ENCODE measurements at places on chromosomes 4 and X.

- DNase-seq = no peak
These were observed 28.1 kb upstream of the LANCL3 start for GRCh38 chrX:37543324-37543723.

DNA sequence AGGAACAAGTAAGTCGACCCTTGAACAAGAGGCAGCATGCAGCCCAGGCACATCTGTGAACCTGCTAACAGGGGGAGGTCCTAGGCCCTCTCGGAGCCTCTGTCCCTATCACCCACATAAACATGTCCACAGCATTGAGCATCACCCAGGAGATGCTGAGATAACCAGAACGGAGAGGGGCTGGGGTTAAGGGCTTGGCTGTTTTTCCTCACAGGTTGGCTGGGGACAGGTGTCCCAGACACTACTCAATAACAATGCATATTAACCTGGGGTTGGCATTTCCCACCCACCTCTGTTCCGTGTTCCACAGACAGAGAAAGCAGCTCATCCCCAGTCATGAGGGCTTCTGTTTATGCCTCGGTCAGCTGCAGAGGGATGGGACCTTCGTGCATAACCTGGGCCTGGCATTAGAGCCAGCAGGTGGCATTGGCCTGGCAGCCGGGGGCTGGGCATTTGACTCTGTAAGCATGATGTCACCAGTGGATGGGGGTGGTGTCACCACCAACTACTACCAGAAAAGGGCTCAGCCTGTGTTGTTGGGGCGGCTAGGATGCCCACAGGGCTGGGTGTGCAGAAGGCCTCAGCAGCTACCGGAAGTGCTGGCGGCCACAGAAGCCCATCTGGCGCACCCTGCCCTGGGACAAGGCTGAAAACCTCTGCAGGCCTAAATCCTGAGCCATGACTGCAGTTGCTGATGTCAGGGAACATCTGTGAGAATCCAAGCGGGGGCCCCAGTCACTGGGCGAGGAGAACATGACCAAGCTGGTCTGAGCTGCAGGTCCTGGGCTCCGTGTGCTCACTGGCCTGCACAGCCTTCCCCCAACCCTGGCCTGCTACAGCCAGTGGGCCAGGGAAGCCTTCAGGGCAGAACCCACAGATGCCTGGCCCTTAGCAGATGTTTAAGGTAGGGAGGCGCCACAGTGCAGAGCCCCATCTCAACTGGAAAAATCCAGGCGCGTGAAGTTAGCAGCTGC, 351.4 kb downstream of the NR3C2 start:
- DNase-seq = no peak

- DNase-seq = peak; percentile 20
These were observed 374.7 kb downstream of the ANKRD50 start for GRCh38 chr4:124337874-124338273.

DNA sequence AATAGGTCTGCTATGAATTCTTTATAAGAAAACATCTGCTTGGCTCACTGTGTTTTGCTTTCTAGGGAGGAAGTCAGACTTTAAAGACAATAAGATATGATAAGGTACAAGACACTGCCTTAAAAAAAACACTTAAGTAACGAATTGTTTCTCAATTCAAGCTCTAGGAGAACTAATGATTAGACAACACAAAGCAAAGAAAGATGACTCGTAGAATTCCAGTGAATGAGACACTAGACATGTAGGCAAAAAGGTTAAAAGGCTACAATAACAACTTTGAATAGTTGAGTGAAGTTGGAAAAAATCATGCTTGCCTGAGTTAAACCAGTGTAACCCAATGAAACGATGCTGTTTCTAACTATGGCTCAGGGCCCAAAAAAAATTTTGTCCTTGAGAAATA, 344.4 kb upstream of the ACTRT1 start:
- no peak for DNase-seq

GRCh38 chr4:33724685-33725084, 2519.6 kb downstream of the ARAP2 start:
- DNase-seq = no peak

DNA sequence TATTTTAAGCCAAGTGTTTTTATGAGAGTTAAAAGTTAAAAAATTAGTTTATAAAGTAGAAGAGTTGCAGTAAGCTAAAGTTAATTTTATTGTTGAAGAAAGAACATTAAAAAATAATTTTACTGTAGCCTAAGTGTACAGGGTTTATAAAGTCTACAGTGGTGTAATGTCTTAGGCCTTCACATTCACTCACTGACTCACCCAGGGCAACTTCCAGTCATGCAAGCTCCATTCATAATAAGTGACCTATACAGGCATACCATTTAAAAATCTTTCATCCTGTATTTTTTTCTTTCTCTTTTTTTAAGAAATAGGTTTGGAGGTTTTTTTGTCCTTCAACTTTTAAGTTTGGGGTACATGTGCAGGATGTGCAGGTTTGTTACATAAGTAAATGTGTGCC, 87.9 kb upstream of the NR3C2 start:
- DNase-seq = no peak

- no peak for DNase-seq
These were observed 348.6 kb downstream of the PTTG2 start for GRCh38 chr4:38308728-38309311.

DNA sequence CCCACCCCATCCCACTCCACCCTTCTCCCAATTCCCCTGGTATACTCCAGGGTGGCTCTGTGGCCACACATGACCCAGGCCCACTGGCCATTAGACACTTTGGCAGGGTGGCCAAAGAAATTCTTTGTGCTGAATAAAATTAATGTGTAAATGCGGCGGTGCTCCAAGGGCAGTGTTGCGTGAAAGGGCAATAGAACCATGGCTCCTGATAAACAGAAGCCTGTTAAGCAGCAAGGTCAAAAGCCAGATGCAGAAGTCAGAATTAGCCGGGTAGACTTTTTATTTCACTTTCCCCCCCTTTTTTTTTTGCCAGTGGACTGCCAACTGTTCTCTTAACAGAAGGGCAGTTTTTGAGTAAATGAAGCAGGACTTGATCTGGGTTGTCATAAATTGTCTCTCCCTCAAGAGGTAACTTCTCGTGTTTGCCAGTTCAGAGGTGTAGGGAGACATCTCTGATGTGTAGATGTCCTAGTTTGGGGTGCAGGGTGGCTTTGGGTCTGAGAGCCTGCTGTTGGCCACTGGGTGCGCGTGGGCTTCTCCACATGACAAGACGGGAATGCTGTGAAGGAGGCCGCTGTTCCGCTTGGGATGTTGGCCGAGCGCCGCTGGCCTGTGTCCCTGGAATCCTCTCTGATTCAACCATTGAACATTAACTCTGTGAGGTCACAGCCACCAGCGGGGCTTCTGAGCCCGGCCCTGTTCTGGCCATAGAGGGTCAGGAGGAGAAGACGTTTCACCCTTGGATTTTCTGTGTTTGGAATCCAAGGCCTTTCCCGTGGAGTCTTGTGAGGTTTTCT, 139.5 kb downstream of the TBL1X start:
- DNase-seq = no peak

DNA sequence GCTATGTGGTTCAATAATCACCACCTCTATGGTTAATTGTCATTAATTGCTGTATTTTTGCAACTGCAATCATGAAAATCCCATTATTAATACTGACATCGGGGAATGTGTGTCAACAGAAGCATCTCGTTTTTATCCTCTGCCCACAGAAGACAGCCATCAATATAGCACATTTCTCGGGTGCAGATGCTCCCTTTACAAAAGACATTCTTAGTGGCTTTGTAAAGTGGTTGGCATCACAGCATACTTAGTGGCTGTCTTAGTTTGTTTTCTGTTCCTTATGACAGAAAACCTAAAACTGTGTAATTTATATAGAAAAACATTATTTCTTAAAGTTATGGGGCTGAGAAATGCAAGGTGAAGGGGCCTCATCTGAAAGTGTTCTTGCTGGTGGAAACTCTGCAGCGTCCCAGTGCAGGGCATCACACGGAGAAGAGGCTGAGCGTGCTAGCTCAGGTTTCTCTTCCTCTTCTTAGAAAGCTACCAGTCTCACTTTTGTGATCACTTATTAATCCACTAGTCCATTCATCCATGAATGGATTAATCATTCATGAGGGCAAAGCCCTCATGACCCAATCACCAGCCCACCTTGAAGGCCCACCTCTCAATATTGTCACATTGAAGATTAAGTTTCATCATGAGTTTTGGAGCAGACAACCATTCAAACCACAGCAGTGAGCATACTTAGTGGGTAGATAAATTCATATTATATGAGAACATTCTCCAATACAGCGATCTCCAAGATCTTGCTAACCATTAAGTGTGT, 1067.7 kb upstream of the PABPC4L start:
- DNase-seq = no peak

GRCh38 chr4:135281230-135281629, 1079.6 kb upstream of the PABPC4L start:
- DNase-seq = no peak

DNA sequence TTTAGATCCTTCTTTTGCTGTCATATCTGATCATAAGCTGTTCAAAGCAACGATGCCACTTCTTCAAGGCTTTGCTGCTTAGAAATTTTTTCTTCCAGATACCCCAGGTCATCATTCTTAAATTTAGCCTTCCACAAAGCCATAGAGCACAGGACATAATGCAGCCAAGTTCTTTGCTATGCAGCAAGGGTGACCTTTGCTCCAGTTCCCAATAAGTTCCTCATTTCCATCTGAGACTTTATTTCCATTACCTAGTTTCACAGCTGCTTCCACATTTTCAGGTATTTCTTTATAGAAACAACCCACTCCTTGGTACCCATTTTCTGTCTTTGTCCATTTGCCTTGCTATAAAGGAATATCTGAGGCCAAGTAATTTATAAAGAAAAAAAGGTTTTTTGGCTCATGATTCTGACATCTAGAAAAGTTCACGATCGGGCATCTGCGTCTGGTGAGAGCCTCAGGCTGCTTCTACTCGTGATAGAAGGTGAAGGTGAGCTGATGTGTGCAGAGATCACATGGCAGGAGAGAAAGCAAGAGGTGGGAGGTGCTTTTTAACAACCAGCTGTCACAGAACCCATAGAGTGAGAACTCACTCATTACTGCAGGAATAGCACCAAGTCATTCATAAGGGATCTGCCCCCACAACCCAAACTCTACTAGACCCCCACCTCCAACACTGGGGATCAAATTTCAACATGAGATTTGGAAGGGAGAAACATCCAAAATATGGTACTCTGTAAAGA, 11.8 kb upstream of the TASL start:
- no peak for DNase-seq

GRCh38 chrX:110321081-110321480, 3.2 kb upstream of the AMMECR1 start:
- no peak for DNase-seq

DNA sequence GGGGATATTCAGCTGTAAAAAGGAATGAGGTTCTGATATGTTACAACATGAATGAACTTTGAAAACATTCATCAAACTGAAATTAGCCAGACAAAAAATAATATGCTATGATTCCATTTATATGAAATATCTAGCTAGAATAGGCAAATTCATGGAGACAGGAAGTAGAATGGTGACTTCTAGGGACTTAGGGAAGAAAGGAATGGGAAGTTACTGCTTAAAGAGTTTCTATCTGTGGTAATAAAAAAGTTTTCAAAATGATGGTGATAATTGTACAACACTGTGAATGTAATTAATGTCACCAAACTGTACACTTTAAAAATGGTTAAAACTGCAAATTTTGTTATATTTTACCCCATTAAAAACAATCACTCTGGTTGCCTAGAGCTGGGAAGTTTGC, 30.2 kb downstream of the SMIM14 start:
- DNase-seq = no peak

GRCh38 chr4:8304827-8305695, 35.5 kb downstream of the HTRA3 start:
- DNase-seq = no peak

GRCh38 chr4:121189326-121190215, 25.4 kb upstream of the TNIP3 start:
- DNase-seq = no peak

DNA sequence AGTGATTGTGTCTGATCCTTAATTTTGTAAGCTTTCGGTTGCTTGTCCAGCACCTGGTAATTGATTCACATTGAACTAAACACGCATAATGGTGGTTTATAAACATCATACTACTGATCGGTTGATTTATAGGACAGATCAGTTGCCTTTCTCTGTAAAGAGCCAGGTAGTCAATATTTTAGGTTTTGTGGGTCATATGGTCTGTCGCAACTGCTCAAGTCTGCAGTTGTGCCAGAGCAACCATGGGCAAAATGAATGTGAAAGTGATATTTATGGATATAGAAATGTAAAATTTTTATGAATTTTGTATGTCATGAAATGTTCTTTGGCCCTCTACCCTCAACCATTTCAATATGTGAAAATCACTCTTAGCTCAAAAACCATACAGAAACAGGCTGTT, 8.9 kb downstream of the JADE1 start:
- DNase-seq = no peak
